ENCODE measurements at places on chromosomes 1 and 21.

DNA sequence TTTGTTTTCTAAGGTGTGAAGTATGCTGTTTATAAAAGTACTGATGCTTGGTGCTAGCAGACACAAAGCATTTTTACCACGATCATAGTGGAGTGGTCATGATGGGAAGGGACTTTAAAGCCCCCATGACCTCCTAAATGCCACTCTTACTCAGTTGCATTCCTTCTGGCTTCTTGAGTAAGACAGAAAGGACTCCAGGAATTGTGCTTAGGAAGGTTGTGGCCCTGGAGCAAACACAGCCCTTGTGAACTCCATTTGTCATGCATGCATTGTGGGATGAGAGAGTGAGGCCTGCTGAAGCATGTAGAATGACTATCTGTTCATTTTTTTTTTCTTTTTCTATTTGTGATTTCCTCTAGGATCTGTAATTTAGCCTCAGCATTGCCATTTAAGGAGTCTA lies 34.2 kb downstream of the AK5 start:
- DNase-seq: no peak

GRCh38 chr1:103529746-103530145 lies 4.2 kb downstream of the RNPC3 start:
- DNase-seq: no peak

- DNase-seq: no peak
Measured at GRCh38 chr1:28530456-28530855, 22.4 kb upstream of the TRNAU1AP start.

DNA sequence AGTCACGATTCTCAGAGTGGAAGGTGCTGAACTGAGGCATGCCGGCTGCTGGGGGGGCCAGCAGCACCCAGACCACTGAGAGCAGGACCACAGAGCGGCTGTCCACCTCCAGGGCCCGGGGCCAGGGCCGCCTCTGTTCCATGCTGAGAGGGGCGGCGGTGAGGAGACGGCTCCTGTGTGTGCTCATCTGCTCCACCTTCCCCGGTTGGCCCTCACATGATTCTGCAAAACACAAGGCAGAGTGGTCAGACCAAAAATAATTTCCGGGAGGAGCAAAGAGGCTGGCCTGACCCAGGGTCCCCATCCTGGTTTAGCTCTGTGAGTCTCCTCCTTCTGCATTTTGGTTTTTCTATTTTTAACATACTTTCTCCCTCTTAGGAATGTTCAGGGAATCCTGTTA lies 26.4 kb downstream of the PLXNA2 start:
- DNase-seq: no peak

DNA sequence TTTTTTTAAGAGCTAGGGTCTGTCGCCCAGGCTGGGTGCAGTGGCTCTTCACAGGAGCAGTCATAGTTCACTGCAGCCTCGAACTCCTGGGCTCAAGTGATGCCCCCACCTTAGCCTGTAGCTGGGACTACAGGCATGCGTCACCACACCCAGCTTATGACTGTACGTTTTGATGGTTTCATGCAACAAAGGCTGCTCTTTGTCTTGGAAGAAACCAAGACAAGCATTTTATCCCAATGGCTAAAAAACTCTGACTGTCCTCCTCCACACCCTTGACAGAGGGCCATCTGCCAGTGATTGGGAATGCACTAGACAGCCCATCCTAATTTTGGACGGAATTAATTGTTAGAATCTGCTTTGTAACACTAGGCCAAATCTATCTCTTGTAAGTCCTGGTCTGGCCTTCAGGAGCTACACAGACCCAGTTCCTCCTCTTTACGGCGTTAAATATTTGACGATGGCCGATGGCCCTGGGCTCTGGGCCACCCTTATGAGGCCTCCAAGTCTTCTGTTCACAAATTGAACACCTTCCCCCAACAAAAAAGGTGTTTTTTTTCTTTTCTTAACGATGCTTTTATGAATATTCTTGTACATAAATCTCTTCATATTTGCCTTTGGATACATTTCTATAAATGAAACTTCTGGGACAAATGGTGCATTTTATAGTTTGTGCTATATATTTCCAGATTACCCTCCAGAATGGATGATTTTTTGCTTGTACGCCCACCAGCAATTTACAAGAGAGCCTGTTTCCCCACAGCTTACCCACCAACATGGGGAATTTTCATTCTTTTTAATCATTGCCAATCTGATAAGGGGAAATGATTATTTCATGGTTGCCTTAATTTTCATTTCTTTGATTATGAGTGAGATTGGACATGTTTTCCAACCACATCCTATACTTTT lies 104.8 kb upstream of the SLC25A33 start:
- DNase-seq: no peak

- no peak for DNase-seq
Measured at GRCh38 chr1:86706018-86706635, 1.8 kb downstream of the SH3GLB1 start.

DNA sequence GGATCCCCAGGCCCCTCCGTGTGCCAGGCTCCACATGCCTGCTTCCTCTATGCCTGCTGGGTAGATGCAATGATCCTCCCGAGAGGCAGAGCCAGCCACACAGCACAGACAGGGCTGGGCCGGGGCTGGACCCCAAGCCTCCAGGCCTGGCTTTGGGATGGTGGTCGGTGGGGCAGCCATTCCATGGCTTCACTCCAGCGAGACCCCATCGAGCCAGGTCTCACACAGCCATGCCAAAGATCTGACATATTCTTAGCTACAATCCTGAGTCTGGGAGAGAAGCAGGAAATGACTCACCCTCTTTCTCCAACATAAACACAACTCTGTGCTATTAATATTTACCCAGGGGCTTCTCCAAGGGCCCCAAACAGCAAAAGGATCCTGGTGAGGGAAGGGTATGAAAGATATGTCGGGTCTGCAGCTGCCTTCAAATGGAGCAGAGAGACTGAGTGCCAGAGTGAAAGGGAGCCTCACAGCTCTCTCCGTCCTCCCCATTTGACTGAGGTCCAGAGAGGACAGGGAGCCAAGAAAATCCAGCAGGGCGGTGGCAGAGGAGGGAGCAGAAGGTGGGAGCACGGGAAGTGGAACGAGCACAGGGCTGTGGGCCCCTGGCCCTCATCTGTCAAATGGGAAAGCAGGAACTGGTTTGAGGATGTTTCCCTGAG lies 639.5 kb downstream of the MATN1 start:
- no peak for DNase-seq

- no peak for DNase-seq
Measured at GRCh38 chr1:41846625-41847405, 71.9 kb downstream of the HIVEP3 start.

DNA sequence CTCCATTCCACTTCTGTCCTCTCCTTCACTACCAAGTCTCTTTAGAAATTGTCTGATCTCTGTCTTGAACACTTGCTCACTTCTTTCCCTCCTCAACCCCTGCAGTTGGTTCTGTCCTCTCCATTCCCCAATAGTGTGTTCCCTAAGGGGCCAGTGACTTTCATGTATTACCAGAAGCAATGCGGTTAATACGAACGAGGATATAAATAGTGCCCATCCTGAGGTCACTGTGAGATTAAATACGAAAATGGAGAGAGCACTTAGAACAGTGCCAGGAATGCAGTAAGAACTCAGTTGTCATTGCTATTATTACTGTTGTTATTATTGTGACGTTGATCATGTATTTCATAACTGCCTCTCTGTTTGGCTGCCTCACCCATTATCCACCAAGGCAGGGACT lies 53.0 kb upstream of the ARTN start:
- DNase-seq: no peak

- DNase-seq: no peak
Measured at GRCh38 chr1:209529233-209529632, 54.3 kb upstream of the CAMK1G start.

DNA sequence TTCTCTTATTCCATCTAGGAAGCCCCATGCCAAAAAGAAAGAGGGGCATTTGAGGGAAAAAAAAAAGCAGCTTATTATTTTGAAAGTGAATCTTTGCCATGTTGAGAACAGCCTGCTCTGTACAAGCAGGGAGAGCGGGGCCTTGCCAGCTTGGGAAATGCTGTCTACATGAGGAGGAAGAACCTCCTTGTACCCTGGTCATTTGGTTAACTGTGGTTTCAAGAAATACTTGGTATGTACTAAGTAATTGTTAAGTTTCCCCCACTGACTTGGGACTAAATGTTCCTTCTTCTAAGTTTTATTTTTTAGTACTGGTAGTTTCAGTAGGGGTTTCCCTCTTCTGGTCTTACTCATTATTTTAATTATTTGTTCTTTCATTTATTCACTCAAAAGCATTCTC lies 144.1 kb upstream of the HOOK1 start:
- DNase-seq: no peak

DNA sequence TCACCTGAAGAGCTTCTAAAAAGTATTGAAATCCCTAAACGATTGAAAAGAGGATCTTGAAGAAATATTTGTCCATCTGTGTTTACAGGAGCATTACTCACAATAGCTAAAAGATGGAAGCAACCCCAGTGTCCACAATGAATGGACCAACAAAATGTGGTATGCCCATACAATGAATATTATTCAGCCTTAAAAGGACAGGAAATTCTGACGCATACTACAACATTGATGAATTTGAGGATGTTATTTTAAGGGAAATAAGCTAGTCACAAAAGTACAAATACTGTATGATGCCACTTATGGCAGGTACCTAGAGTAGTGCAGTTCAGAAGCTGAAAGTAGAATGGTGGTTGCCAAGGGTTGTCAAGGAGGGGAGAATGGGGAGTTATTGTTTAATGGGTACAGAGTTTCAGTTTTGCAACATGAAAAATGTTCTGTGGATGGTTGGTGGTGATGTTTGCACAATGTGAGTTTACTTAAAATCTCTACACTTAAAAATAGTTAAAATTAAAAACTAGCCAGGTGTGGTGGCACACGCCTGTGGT lies 37.1 kb upstream of the GADD45A start:
- DNase-seq: no peak

GRCh38 chr1:73899311-73899710 lies 298.7 kb downstream of the LRRIQ3 start:
- no peak for DNase-seq

GRCh38 chr1:3767328-3767925 lies 5.1 kb upstream of the SMIM1 start:
- no peak for DNase-seq

GRCh38 chr1:52359676-52360594 lies 6.1 kb downstream of the CC2D1B start:
- DNase-seq: no peak

GRCh38 chr21:36727866-36728265 lies 29.0 kb downstream of the SIM2 start:
- DNase-seq: no peak

GRCh38 chr1:89871768-89872473 lies 51.1 kb downstream of the LRRC8D start:
- no peak for DNase-seq

- DNase-seq: no peak
Measured at GRCh38 chr1:248844526-248844925, 6.5 kb downstream of the ZNF672 start.

- no peak for DNase-seq
Measured at GRCh38 chr1:34479731-34480130, 275.1 kb upstream of the GJB5 start.

- no peak for DNase-seq
Measured at GRCh38 chr1:55172272-55172671, 42.9 kb downstream of the USP24 start.

- no peak for DNase-seq
Measured at GRCh38 chr1:165871311-165872067, 44.1 kb downstream of the UCK2 start.

DNA sequence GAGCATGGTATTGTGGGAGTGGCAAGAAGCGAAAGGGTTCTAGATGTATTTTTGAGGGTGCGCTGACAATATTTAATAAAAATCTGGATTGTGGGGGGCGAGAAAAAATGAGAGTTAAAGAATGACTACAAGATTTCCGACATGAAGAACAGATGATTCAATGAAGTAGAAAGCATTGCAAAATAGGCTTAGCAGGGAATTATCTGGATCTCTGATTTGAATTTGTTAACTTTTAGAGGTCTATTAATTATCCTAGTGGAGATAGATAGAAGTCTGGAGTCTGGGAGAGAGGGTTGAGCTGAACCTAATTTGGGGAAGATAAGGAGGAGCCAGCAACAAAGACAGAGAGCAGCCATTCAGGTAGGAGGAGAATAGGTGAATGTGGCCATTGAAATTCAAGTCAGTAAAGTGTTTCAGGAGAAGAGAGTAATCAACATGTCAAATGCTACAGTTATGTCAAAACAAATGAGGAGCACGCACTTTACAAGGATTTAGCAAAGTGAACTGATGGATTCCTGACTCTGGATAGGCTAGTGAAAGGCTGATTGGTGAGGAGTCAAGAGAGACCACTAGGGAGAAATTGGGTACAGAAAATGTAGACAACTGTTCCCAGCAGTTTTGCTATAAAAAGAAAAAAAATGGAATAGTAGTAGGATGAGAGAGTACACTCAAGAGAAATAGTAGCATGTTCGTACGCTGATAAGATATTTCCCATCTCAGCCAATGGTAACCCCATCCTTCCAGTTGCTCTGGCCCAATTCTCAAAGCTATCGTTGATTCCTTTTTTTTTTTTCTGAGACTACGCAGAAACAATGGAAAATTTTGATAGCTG lies 393.2 kb upstream of the CXADR start:
- no peak for DNase-seq

- no peak for DNase-seq
Measured at GRCh38 chr21:18222346-18222745, 22.3 kb upstream of the CHODL start.

DNA sequence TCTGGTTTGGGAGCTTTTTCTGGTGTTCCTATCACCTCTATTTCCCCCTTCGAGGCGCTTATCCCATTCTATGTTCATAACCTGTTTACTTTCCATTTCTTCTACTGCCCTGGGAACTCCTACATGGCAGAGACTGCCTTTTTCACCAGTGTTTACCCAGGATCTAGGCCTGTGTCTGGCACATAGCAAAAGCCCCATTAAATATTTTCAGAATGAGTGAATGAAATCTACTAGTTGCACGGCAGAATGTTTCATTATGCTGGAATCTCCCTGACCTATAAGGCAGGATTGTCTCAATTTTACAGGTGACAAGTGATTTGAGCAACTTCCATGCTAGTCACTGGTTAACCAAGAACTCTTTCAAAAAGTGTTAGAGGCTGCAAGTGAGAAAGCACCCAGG lies 70.1 kb downstream of the PGM1 start:
- no peak for DNase-seq

DNA sequence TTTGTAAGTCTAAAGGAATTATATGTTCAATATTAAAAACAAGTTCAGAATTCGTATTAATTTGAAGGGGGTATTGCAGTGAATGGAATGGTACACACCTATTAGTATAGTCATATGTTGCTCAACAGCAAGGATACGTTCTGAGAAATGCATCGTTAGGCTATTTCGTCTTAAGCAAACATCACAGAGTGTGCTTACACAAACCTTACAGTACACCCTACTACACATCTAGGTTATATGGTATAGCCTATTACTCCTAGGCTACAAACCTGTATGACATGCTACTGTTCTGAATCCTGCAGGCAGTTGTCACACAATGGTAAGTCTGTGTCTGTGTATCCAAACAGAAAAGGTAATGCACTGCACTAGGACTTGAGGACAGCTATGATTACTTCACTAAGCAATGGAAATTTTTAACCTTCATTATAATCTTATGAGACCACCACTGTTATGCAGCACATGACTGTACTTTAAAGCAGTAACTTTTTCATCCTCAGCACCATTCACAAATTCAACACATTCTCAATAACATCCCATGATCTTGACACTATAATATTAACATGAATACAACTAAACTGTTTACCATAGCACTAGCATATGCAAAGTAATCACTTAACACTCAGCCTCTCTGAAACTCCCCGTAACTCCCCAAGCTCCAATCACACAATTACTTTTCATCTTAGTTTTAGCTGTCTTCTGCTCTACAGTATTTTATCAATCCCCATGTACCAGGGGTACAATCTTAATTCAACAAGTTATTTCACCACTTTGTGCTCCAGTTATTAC lies 14.4 kb upstream of the PSMG1 start:
- no peak for DNase-seq

Measured in stimulated activated CD4-positive, alpha-beta T cell treated with anti-CD3 and anti-CD28 coated beads, Interleukin-1b, Interleukin-23, amount 100 ng/mL, for 1 hour (primary cell).